ENCODE measurements at places on chromosomes 7 and 10. TPM values are rescaled to one million over a fixed set of nuclear protein-coding genes. Genes with fewer than 3 reads are reported as not detected.

- no peak for DNase-seq
These were observed 375.9 kb downstream of the BMPER start for GRCh38 chr7:34281260-34281659.

GRCh38 chr7:43735403-43735801 lies 6.1 kb upstream of the COA1 start:
- DNase-seq = no peak

DNA sequence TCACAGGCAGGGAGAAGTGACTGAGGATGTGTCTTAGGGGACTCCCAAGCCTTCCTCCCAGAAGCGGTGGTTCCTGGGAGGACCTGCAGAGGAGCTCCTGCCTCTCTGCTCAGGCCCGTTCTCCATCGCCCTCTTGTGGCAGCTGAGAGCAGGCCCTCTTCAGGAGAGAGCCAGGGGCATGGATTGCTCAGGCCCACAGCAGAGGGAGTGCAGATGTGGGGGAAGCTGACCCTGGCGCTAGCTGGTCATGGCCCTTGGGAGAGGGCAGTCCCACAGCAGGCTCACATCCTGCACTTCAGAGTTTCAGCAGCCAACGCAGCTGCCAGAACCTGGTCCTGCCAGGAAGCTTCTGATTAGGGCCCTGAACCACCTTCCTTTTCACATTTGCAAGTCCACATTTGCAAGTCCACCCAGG lies 94.8 kb upstream of the TARP start:
- DNase-seq = peak; percentile 50

- DNase-seq = peak; percentile 56
These were observed 32.1 kb upstream of the HECTD2 start for GRCh38 chr10:91378061-91378460.

GRCh38 chr7:11616466-11616865 lies 215.5 kb downstream of the THSD7A start:
- no peak for DNase-seq

- DNase-seq = no peak
These were observed 19.6 kb downstream of the NPC1L1 start for GRCh38 chr7:44521347-44522095.

GRCh38 chr7:42400961-42401360 lies 164.0 kb upstream of the GLI3 start:
- no peak for DNase-seq

DNA sequence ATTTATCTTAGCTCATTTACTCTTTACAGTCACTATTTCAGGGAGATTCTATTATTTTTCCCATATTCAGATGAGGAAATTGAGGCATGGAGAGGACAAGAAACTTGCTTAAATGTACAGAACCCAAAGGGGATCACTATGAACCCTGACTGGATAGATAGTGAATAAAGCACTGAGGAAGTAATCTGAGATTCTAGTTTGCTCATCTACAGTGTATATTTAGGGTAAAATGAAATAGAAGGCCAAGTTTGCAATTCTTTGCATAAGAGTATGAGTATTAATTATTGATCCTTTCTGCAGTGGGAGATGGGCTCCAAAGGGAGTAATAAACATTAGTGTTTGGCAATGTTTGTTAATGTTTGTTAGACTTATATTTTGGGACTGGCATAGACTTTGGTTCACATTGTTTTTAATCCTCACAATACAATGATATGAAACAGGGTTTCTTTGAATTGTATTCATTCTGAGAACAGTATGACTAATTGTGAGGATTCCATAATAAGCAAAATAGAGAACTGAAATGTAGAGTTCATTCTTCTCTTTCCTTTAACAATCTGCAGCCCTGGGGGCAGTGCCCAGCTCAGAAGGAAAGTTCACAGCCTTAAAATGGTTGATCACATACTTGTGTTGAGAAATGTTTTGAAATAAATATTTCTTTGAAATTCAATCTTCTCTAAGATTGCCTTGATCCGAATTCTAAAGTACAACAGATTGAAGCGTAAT lies 131.0 kb upstream of the ZNF804B start:
- no peak for DNase-seq

MACROH2A2 gene
- total RNA-seq = 10.0 TPM

CC2D2B gene
- 0.09 TPM for total RNA-seq

TFEC gene
- 0.36 TPM for total RNA-seq

ANKRD61 gene
- total RNA-seq = not detected

ZNF789 gene
- 6.9 TPM for total RNA-seq

TEX47 gene
- total RNA-seq = not detected

CALML5 gene
- total RNA-seq = not detected
